ENCODE measurements at places on chromosomes 4 and X. TPM values are rescaled to one million over a fixed set of nuclear protein-coding genes. Genes with fewer than 3 reads are reported as not detected.

CDX4 gene
- not detected for total RNA-seq

AMOT gene
- total RNA-seq = 7.2 TPM

CSAG1 gene
- total RNA-seq = not detected

GRCh38 chr4:74543983-74544382 lies 99.0 kb downstream of the AREG start:
- no peak overlapping the region for H3K4me3 ChIP-seq
- H3K4me1 ChIP-seq = peaks cover 16% of the 10 kb centered on the region
- no peak overlapping the region for H3K27ac ChIP-seq
- no peaks in the 10 kb centered on the region for H3K36me3 ChIP-seq
- H3K27me3 ChIP-seq = no peaks in the 10 kb centered on the region

- peaks cover 2% of the 10 kb centered on the region for H3K27me3 ChIP-seq
- H3K4me3 ChIP-seq = no peak overlapping the region
- H3K27ac ChIP-seq = no peak overlapping the region
Observed at GRCh38 chr4:78343682-78344081, 207.9 kb upstream of the ANXA3 start.

- no peaks in the 10 kb centered on the region for H3K27me3 ChIP-seq
- no peak overlapping the region for H3K27ac ChIP-seq
- DNase-seq = no peak
- H3K4me1 ChIP-seq = no peaks in the 10 kb centered on the region
- no peak overlapping the region for H3K4me3 ChIP-seq
Observed at GRCh38 chr4:97998203-97998602, 145.1 kb downstream of the STPG2 start.

POU4F2 gene
- not detected for total RNA-seq

- no peak for DNase-seq
- H3K4me3 ChIP-seq = peak overlapping the region; percentile 87
- H3K36me3 ChIP-seq = no peaks in the 10 kb centered on the region
- peaks cover 26% of the 10 kb centered on the region for H3K4me1 ChIP-seq
Observed at GRCh38 chr4:110195561-110196205, 2.7 kb downstream of the ELOVL6 start.

RRH gene
- not detected for total RNA-seq

GRCh38 chr4:1047976-1048772 lies 36.7 kb downstream of the FGFRL1 start:
- no peak for DNase-seq
- H3K4me1 ChIP-seq = peaks cover 53% of the 10 kb centered on the region
- H3K4me3 ChIP-seq = no peak overlapping the region
- peaks cover 3% of the 10 kb centered on the region for H3K27me3 ChIP-seq
- H3K36me3 ChIP-seq = no peaks in the 10 kb centered on the region

- no peak for DNase-seq
- H3K27ac ChIP-seq = no peak overlapping the region
- no peak overlapping the region for H3K4me3 ChIP-seq
Observed at GRCh38 chr4:35942092-35942491, 302.2 kb downstream of the ARAP2 start.

HGFAC gene
- total RNA-seq = 0.50 TPM

GRCh38 chr4:184815046-184815877 lies 10.5 kb downstream of the ACSL1 start:
- no peak for DNase-seq
- H3K4me3 ChIP-seq = peak overlapping the region; percentile 53
- no peaks in the 10 kb centered on the region for H3K27me3 ChIP-seq
- H3K27ac ChIP-seq = peak overlapping the region; percentile 77

- peaks cover 31% of the 10 kb centered on the region for H3K4me1 ChIP-seq
- H3K27me3 ChIP-seq = peaks cover 46% of the 10 kb centered on the region
- no peak overlapping the region for H3K4me3 ChIP-seq
- H3K36me3 ChIP-seq = no peaks in the 10 kb centered on the region
Observed at GRCh38 chr4:4854649-4855295, 4.7 kb upstream of the MSX1 start.

GPR50 gene
- not detected for total RNA-seq

DNA sequence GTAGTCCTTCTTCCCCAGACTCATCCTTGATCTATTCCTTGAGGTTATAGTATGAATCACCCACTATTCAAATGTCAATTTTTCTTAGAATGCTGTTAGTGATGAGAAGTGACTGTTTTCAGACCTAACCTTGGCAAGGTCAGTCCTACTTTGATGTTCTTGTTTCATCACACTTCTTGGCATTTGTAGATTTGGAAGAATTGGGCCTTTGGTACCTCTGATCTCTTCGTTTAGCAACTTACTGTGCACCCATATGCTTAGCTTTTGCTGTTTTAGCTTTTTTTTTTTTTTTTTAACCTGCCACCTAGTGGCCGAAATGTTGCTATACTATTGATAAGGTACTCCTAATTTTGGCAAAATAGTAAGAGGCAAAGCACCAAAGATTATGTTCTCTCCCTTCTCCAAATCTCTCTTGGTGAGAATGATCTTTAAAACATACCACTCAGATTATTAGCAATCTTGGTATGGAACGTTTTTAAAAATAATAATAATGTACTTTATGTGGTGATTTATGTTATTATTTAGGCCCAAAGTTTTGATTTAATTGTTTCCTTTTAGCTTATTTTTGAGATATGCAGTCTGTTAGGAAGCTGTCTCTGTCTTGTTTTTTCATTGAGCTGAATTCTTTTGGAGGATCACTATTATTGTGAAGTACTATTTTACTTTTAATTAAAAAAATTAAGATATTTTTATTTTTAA lies 16.6 kb downstream of the DCK start:
- H3K27ac ChIP-seq = peak overlapping the region; percentile 34
- H3K4me1 ChIP-seq = peaks cover 19% of the 10 kb centered on the region
- no peak overlapping the region for H3K4me3 ChIP-seq
- no peak for DNase-seq

DNA sequence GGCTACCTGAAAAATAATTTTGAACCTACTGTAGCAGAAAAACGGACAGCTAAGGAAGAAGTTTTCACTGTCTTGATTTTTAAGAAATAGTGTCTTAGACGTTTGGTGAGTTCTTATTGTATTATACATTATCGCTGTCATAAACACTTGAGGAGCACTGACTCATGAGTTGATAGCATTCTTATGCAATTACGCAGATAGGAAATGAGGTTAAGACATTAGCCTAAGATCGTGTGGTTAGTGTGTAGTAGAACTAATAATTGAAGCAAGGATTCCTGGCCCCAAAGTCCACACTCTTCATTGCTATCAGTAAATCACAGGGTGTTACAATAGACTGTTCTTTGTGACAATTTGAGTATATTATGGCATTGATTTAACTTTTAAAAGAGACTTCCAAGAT lies 238.1 kb downstream of the ARAP2 start:
- no peak overlapping the region for H3K27ac ChIP-seq
- DNase-seq = no peak
- peaks cover 2% of the 10 kb centered on the region for H3K27me3 ChIP-seq
- H3K36me3 ChIP-seq = no peaks in the 10 kb centered on the region
- H3K4me3 ChIP-seq = no peak overlapping the region

DNA sequence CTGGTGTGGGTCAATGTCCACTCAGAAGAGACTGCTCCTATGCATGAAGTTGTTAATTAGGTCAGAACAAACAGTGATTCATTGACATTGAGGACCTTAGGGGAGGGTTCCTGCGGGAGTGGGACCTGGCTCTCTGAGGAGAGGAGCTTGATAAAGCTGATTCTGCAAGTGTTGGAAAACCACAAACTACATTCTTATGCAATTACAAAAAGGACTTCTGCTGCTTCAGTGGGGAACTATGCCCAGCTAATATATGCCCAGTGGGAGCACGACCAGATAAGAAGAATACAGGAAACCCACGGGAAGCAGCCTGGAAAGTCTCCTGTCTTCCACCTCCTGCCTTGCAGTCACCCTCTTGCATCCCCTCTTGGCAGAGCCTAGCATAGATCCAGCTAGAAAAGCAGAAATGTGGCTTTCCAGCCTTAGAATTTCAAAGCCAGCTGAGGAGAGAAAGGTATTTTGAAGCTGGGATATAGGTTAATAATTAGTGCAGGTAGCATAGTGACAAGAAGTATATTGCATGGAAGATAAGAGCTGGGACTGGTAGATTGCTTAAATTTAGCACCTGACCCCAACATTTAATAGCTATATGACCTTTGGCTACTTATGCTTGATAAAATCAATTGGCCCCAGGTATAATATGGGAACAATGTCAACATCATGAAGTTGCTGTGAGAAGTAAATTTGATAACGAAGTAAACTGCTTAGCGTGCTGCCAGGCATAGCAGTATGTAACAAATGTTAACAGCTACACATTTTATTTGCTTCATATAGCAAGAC lies 34.9 kb upstream of the UGT8 start:
- H3K27ac ChIP-seq = no peak overlapping the region
- H3K4me3 ChIP-seq = no peak overlapping the region
- H3K36me3 ChIP-seq = no peaks in the 10 kb centered on the region
- no peaks in the 10 kb centered on the region for H3K4me1 ChIP-seq

DNA sequence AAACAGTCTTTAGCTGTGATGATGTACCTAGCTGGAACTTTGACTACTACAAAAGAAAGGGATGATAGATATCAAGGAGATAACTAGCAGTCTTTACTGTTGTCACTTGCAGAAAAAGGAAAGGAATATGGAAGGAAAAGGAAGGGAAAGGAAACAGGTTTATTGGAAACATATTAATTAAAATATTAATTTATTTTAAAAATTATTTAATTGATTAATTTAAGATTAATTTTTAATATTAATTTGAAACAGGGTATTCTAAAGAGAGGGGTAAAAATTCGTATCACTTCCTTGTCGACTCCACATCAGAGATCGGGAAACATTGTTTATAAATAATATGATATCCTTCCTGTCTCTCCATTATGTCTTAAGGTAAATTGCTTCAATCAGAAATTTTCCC lies 186.5 kb upstream of the IL15 start:
- no peaks in the 10 kb centered on the region for H3K27me3 ChIP-seq
- H3K36me3 ChIP-seq = no peaks in the 10 kb centered on the region
- no peak overlapping the region for H3K27ac ChIP-seq
- H3K4me1 ChIP-seq = no peaks in the 10 kb centered on the region
- DNase-seq = no peak

GRCh38 chrX:69618803-69619202 lies 2.9 kb downstream of the EDA start:
- no peak overlapping the region for H3K4me3 ChIP-seq
- no peak for DNase-seq
- H3K27me3 ChIP-seq = peaks cover 6% of the 10 kb centered on the region
- H3K27ac ChIP-seq = no peak overlapping the region
- H3K4me1 ChIP-seq = no peaks in the 10 kb centered on the region

PNMA6F gene
- total RNA-seq = not detected

DNA sequence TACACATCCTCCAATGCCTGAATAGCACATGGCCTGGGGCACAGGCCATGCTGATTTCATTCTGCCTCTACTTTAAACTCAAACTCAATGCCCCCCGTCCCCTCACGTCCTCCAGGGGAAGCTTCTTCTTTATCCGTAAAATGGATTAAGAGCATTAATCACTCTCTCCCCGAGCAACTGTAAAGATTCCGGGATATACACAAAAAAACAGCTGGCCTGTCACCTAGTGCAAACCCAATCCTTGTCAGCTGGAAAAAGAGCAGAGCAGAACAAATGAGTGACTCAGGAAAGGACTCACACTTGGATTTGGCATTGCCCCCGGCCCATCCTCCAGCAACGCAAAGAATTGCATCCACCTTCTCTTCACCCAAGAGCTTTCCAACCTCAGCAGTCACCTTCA lies 7.8 kb downstream of the QDPR start:
- DNase-seq = no peak
- H3K36me3 ChIP-seq = peaks cover 15% of the 10 kb centered on the region
- H3K27ac ChIP-seq = no peak overlapping the region
- no peak overlapping the region for H3K4me3 ChIP-seq
- H3K27me3 ChIP-seq = no peaks in the 10 kb centered on the region

HMGB2 gene
- total RNA-seq = 51.7 TPM

- no peak for DNase-seq
- H3K4me3 ChIP-seq = no peak overlapping the region
- H3K36me3 ChIP-seq = no peaks in the 10 kb centered on the region
- no peaks in the 10 kb centered on the region for H3K4me1 ChIP-seq
- peaks cover 29% of the 10 kb centered on the region for H3K27me3 ChIP-seq
Observed at GRCh38 chr4:112213091-112213490, 18.5 kb upstream of the AP1AR start.

DNA sequence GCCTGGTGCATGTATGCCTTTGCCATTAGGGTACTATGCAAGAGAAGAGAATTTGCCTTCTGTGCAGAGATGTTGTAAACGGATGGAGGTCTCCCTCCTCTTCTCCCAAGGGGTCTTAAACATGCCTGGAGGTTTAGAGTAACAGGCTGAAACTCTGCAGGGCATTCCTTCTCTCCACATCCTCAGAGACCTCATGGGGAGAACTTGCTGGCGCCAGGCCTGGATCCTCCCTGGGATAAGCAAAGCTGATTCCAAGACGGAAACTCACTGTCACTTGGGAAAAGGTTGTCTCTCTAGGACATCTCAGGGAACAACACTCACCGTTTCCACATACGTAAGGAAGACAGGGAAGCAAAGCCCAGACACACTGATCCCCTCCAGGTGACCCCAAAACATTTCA lies 76.9 kb upstream of the GPM6B start:
- no peaks in the 10 kb centered on the region for H3K27me3 ChIP-seq
- H3K4me1 ChIP-seq = peaks cover 20% of the 10 kb centered on the region
- no peak overlapping the region for H3K4me3 ChIP-seq
- no peak for DNase-seq
- no peaks in the 10 kb centered on the region for H3K36me3 ChIP-seq

DNA sequence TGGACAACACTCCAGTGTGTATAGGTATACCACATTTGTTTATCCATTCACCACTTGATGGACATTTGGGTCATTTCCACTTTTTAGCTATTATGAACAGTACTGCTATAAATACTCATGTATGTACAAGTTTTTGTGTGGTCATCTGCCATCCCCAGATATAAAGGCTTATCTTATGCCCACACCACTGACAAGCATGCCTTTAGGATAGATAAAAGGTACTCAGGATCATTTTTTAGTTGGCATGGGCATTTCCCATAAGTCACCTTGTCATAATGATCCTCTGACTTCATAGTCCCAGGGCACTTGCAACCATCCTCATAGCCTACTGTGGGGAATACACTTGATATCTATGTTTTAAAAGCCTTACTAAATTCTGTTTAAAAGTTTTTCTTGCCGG lies 6.3 kb downstream of the AWAT1 start:
- DNase-seq = no peak
- H3K27ac ChIP-seq = no peak overlapping the region
- H3K27me3 ChIP-seq = no peaks in the 10 kb centered on the region
- no peak overlapping the region for H3K4me3 ChIP-seq

- H3K27ac ChIP-seq = no peak overlapping the region
- no peak for DNase-seq
- H3K27me3 ChIP-seq = no peaks in the 10 kb centered on the region
- H3K36me3 ChIP-seq = peaks cover 17% of the 10 kb centered on the region
- H3K4me3 ChIP-seq = no peak overlapping the region
Observed at GRCh38 chrX:48999030-48999429, 3.0 kb downstream of the GRIPAP1 start.

GRCh38 chr4:62797221-62797620 lies 1597.1 kb downstream of the ADGRL3 start:
- no peaks in the 10 kb centered on the region for H3K36me3 ChIP-seq
- no peaks in the 10 kb centered on the region for H3K27me3 ChIP-seq
- DNase-seq = no peak
- peaks cover 14% of the 10 kb centered on the region for H3K4me1 ChIP-seq
- no peak overlapping the region for H3K4me3 ChIP-seq
- peak overlapping the region; percentile 61 for H3K27ac ChIP-seq

USP17L18 gene
- total RNA-seq = not detected

Data from osteocyte (in vitro differentiated cells).